ENCODE measurements at places on chromosomes 2 and 18.

GRCh38 chr18:76689646-76690264 is 132.6 kb upstream of the ZNF236 start:
- DNase-seq = no peak

DNA sequence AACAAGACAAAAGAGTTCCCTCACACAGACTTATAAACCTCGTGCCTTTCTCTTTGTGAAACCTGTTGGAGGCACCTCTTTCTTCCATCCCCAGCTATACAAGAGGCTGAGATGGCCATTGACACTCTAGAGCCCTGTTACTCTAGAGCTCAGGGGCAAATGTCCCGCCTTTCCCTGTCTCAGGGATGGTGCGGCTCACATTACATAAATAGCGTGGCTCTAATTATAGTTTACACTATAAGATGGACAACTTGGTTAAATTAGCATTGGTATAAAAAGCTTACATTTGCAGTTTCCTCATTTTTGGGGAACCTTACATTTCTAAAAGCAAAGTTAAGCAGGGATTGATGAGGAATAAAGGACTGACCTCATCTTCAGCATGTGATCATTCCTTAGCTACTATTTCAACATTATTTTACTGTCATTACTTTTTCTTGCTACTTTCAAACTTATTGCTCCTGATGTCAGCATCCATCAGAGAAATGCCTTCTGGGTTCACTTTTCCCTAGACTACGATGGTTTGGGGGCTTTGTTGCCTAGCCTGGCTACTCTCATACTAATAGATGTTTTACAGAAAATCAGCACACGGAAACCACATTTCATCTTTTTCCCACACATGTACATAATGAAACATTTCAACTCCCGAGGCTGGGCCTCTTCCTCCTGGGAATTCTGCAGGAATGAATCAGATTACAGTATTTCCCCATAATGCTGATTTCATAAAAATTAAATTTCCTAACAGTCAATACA is 40.4 kb downstream of the FTCDNL1 start:
- no peak for DNase-seq

DNA sequence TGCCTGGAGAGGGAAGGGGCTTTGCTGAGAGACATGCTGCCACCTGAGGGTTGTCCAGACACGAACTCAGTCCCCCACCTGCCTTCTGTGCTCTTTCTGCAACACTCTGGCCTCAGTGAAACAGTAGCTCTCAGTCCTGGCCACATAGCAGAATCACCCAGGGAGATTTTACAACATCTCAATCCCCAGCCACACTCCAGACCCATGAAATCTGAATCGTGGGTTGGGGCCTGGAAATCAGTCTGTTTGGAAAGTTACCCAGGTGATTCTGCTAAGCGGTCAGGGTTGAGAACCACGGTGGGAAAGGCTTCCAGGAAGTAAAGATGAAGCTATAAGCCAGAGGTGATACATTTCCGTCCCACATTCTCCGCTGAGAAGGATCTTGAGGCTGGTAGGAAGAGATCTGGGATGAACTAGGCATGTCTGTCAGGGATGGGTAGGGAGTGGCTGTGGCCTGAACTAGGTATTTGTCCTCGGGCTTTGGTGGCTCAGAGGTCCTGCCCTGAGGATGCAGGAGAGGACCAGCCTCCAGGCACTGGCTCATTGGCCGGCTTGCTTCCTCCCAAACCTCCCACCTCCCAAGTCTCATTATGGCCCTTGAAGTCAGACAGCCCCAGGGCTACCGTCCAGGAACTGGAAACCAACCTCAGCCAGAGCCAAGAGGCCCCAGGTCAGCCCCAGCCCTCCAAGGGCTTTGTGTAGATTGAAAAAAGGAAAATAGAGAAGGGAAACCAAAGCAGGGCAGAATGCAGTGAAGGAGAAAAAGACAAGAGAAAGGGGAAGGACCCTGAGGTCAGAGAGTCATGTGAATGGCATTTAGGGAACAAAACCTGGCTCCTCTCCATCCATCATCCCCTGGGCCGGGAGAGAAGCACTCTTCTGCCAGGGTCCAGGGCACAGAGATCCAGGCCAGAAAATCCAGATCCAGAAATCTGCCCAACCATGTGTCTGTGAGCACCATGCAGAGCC is 119.6 kb downstream of the ZFP36L2 start:
- DNase-seq = no peak

GRCh38 chr2:105712166-105712915 is 32.4 kb upstream of the NCK2 start:
- DNase-seq = no peak

DNA sequence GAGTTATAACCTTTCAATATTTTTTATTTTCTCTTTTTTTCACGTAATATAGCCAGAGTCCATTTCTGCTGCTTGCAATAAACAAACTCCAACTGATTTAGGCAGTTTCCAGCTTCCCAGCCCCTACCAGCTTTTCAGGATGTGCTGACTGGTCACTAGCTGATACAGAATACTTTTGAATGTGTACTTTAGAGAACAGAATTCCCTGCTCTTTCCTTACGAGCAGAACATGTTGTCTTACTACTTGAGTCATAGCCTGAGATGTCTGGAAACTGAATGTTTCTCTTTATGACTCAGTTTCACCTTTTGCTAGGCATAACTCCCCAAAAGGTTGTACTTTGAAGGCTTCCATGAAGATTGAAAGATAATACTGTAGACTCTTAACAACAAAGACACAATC is 44.5 kb upstream of the KCNE4 start:
- DNase-seq = no peak

- no peak for DNase-seq
These were observed 196.7 kb upstream of the PID1 start for GRCh38 chr2:229467783-229468182.

DNA sequence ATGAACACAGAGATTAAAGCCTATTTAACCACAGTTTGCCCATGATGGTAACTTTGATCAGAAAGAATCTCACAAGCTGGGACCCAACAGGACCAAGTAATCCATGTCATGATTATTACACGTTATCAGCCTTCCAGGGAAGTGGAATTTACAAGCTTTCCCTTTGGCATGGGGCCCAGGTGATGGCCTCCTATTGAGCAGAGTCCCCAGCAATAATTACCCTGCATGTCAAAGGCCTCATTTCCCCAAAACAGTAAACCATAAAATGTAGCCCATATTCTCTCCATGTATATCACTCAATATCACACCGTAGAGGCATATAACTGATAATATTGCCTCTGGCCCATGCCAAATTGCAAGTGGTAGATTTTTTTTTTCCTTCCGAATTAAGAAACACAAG is 38.9 kb downstream of the PRKRA start:
- DNase-seq = no peak

DNA sequence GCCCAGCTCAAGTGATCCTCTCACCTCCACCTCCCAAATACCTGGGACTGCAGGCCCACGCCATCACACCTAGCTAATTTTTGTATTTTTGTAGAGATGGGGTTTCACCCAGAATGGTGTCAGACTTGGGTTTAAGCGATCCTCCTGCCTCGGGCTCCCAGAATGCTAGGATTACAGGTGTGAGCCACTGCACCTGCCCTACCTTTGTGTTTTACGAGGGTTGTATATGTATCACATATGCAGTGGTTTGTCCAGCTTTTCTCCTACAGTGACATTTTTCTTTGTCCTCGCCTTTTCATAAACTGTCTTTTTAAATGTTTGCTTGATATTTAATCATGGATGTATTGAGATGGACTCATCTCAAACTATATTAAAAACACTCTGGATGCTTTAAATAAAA is 38.5 kb downstream of the AGAP1 start:
- DNase-seq = no peak

GRCh38 chr2:225354281-225354774 is 45.2 kb upstream of the NYAP2 start:
- no peak for DNase-seq

DNA sequence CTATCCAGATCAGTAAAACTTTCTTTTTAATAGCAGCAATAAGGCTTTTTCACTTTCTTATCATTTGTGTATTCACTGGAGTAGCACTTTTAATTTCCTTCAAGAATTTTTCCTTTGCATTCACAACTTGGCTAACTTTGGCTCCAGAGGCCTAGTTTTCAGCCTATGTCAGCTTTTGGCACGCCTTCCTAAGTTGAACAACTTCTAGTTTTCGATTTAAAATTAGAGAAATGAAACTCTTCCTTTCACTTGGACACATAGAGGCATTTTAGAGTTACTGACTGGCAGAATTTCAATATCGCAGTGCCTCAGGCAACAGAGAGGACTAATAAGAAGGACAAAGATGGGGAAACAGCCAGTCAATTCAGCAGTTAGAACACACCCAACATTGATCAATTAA is 577.4 kb downstream of the DSC3 start:
- no peak for DNase-seq

GRCh38 chr18:2681993-2682603 is 26.6 kb downstream of the SMCHD1 start:
- DNase-seq = no peak

DNA sequence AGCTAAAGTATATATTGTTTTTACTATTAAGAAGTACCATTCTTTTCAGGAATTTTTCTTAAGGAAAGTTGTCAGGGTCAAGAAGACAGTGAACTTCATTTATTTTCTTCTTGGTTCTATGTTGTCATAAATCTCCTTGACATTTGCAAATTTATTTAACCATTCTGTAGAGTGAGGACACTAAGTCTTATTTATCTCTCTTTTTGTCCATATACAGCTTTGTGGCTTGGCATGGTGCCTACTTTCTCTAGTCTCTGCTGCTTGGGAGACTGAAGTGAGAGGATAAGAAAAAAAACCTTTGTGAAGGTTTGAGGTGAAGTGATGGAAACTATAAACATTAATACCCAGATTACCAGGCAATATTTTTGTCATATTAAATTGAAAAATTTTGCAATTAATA is 1389.4 kb downstream of the SUCLG1 start:
- DNase-seq = no peak

DNA sequence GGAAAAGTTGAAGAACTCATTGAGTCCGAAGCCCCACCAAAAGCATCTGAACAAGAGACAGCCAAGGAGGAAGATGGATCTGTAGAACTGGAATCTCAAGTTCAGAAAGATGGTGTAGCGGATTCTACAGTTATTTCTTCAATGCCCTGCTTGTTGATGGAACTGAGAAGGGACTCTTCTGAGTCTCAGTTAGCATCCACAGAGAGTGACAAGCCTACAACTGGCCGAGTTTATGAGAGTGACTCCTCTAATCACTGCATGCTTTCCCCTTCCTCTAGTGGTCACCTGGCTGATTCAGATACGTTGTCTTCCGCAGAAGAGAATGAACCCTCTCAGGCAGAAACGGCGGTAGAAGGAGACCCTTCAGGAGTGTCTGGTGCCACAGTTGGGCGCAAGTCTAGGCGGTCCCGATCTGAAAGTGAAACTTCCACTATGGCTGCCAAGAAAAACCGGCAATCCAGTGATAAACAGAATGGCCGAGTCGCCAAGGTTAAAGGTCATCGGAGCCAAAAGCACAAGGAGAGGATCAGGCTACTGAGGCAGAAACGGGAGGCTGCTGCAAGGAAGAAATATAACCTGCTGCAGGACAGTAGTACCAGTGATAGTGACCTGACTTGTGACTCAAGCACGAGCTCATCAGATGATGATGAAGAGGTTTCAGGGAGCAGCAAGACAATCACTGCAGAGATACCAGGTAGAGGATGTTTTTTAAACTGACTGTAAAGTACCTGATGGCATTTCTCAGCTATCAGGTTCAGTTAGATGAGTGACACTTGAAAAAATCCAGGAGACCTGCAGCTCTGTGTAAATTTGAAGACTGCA is 111.9 kb downstream of the HAUS1 start:
- DNase-seq = no peak

DNA sequence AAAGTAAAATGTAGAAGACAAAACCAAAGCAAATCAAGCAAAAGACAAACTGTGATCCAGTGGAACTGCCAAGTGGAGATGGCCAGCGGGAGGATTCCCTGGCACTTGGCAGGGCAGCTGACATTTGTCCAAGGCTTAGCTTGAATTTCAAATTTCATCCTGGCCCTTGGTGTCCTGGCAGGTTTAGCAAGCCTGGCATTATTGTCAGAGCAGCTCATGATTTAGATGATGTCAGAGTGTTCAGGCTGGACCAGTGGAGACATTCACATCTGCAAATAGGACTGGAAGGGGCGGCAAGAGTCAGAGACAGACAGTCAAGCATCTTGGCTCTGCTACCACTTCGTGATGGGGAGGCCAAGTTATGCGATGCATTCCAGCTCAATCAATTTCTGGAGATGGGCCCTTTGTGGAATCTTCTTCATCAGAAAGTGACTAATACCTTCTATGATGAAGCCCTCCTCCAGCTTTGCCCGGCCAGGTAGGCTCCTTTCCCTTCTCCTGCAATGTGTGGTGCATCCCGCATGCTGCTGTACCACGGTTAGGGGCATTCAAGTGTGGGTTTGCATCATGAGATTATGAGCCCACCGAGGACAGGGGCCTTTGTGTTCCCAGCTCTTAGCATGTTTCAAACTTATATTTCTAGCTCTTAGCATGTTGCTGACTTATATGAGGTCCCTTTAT is 199.7 kb downstream of the ANKRD30B start:
- no peak for DNase-seq

DNA sequence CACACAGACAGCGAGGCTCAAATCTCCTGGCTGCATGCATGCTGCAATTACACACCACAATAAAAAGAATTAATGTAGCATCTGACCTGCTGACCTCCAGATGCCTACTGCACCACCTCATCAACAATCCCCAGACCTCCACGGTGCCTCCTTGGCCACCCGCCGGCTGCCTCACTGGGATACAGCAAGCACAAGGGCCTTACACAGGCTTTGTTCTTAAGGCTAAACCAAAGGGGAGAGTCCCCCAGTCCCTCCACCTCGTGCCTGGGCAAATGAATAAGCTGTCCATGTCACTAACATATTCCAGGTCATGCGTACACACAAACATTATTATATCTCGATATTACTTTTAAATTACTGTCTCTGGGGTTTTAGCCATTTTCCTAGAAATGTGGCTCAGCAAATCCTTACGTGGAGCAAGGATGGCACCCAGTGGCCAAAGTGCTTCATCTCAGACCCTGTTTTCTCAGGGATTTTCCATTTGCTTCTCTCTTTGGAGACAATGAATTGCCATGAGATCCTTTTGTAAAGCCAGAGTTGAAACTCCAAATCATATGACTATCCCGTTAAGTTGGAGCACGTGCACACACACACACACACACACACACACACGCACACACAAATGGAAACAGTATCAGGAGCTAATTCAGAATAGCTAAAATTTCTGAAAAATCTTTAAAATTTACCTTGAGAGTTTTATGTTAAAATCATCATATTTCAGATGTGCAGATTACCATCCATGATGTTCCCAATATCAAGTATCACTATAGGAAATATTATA is 313.8 kb downstream of the PDE11A start:
- DNase-seq = no peak

DNA sequence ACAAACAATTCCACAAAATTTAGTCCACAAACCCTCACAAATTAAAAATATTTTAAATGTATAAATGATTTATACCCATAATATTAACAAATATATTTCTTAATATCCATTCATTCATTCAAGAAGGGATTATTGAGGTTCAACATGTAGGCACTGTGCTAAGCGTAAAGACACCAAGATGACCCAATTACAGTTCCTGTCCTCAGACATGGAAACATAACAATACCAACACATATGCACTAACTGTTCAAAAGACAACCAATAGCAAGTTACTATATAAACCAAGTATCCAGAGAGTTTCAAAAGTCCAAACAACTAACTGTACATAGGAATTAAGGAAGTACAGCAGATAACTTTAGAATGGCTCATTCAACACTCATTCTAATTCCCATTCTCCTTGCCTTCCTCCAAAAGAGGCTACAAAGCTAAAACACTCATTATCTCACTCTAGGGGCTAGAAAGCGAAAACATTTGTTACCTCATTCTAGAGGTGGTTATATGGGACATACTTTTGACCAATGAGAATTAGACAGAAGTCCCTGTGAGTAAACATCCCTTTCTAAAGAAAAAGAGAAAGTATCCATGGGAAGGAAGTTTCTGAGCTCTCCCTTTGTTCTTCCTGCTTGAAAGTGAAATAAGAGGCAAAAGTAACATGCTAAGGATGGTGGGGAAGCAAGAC is 292.4 kb downstream of the ZEB2 start:
- DNase-seq = no peak
